ENCODE measurements at places on chromosomes 4 and X.

DNA sequence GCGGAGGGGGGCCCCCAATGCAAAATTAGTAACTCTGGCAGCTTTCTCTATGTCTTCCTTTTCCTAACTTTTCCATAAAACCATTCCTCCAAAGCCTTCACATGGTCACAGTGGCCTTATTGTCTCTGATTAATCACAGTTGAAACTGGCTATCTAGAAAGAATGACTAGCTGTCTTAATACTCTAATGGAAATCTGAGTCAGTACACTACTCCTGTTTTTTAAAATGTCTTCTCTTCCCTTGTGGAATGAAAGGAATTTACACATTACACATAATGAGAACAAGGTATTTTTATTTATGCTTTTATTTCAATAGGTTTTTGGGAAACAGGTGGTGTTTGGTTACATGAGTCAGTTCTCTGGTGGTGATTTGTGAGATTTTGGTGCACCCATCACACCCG is 66.3 kb upstream of the PUDP start:
- no peak for DNase-seq

GRCh38 chrX:128816919-128817318 is 706.4 kb downstream of the SMARCA1 start:
- no peak for DNase-seq

DNA sequence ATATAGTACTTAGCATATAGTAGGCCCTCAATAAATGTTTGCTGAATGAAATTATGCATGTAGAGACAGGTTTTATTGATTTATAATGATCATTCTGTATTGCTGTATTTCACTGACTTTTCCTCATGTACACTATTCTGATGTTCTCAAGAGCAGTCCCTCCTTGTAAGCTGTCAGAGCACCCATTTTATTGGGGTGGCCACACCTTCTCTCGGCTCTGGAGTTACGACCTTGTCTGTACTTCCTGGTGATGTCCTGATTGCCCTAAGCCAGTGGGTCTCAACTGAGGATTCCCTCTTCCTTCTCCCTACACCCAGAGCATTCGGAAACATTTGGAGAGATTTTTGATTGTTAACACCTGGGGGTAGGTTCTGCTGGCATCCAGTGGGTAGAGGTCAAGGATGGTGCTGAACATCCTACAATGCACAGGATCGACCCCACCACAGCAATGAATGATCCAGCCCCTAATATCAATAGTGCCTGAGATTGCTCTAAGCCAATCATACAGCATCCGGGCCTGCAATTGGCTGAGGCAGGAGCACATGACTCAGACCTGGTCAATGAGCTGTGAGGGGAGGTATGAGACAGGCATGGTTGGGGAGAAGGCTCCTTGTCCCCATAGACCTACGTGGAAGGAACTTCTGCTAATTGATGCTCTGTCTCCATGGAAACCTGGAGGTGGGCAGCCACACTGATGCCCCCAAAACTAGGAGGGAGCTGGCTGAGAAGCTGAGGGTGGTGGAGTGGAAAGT is 58.8 kb downstream of the CLDN34 start:
- no peak for DNase-seq

DNA sequence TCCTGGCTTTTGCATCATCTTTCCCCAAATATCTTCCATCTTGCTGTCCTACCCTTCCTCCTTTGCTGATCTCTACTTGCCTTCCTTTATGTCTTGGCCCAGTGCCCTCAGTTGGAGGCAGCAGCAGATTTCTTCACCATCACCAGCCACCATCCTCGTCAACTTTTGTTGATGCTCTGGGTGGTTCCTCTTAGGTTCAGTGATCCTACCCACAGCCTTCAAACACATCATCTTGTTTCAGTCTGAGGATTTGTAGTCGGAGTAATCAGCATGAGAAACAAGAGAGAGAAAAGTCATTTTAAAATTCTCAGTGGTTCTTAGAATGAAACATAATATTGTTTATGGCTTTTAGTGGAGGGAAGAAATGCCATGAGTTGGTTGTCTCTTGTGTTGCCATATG is 65.8 kb downstream of the FTHL17 start:
- DNase-seq: no peak

GRCh38 chr4:173486714-173487392 is 43.2 kb downstream of the HAND2 start:
- no peak for DNase-seq

- peak; percentile 12 for DNase-seq
These were observed 100.1 kb downstream of the CEP135 start for GRCh38 chr4:56048702-56049431.

DNA sequence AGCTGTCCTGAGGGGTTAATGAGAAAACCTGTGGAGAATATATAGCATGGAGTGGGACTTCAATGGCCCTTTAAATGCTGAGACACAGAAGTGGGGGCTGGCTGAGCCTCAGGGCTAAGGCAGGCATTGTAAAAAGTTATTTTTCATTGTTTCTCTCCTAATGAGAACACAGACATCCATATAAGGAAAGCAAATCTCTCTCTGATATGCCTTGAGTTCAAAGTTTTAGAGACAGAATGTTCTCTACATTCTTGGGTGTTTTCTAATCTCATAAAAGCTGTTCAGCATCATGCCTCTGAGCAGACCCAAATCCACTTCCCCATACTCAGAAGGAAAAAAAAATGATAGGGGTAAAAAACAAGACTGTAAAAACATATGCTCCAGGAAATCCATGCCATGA is 16.8 kb upstream of the RAB40A start:
- DNase-seq: no peak

DNA sequence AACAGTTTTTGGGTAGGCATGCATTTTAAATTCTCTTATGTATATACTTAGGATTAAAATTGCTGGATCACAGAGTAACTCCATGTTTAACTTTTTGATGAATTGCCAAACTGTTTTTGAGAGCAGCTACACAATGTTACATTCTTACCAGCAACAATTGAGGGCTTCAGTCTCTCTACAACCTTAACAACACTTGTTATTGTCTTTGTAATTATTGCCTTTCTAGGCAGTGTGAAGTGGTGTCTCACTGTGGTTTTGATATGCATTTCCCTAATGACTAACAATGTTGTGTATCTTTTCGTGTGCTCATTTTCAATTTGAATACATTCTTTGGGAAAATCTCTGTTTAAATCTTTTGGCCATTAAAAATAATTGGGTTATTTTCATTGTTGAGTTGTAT is 17.3 kb upstream of the F11 start:
- DNase-seq: no peak

- DNase-seq: no peak
These were observed 58.1 kb upstream of the LNX1 start for GRCh38 chr4:53649357-53649756.

DNA sequence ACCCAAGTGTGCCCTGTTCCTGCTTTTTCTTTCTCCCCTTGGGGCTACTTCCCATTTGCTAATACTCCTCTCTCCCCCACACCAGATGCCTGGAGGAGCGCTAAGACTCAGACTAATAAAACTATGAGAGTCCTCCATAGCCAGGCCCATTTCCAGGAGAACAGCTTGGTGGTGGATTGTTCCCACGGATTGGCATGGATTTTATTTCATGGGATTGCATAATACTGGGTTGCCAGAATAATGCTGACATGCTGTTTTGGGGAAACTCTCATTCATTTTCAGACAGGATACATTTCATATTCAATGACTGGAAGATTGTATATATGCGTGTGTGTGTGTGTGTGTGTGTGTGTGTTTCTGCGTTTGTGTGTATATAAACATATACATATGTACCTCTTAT is 447.5 kb upstream of the PITX2 start:
- no peak for DNase-seq

- DNase-seq: no peak
These were observed 21.9 kb upstream of the ANXA3 start for GRCh38 chr4:78529569-78530209.

DNA sequence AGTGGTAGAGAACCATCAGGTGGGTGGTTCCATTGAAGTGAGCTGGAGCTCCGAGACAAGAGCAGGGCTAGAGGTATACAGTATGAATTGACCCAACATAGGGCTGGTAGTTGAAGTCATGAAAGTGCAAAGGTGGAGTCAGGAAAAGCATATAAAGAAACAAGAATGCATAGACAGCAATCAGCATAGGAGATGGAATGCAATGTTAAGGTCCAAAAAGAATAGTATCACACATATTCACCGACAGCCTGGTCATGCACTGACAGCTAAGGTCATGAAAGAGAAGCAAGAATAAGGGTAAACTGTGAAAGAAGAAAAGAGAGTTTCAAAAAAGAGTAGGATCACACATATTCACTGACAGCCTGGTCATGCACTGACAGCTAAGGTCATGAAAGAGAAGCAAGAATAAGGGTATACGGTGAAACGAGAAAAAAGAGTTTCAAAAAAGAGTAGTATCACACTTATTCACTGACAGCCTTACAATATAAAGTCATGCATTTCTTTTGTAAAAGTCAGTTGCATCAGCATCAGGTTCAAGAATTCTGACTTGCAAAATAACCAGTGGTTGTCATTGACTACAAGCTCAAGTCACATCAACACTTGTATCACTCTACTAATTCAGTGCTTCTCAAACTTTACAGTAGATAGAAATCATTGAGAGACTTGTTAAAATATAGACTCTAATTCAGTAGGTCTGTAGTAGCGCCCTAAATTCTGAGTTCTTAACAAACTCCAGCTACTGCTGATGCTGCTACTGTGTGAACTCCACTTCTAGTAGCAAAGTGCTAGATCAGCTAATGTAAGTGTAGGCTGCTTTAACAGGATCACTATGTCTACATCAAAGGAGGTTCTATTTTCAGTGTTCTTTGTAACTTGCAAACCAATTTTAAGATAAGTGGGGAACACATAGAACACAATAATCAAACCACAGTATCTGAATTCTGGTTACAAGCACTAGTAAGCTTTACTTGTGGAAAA is 221.9 kb downstream of the PDGFC start:
- no peak for DNase-seq

DNA sequence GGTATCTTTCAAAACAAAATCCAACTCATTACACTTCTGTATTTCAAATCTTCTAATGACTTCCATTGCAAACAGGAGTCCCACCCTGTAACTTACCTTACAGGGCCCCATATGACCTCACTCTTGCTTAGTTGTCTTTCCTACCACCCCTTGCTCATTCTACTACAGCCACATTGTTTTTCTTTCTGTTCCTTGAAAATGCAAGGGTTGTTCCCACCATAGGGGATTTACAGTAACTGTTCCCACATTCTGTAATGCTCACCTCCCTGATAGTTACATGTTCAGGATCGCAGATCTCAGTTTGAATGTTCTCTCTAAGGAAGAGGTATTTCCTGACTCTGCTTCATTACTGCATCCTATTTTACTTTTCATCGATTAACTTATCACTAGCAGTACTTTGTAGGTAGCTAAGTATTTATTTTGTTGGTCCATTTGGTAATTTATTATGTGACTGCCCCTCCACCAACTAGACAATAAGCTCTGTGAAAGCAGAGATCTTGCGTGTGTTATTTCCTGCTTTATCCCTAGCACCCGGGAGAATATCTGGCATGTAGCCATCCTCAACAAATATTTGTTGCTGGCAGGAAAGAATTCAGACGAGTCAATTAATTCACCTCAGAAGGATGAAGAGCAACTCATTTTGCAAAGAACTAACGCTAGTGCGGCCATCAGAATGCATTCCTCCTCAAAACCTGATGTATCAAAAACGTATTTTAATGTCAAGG is 21.4 kb downstream of the MAOB start:
- no peak for DNase-seq

- no peak for DNase-seq
These were observed 129.3 kb upstream of the PGRMC2 start for GRCh38 chr4:128416921-128417320.

Measured in CD4-positive, alpha-beta T cell treated with Interleukin-1 beta for 1 hour (primary cell).